Astrocyte of the hippocampus (primary cell): ENCODE measurements at places on chromosomes 3 and 15.

DNA sequence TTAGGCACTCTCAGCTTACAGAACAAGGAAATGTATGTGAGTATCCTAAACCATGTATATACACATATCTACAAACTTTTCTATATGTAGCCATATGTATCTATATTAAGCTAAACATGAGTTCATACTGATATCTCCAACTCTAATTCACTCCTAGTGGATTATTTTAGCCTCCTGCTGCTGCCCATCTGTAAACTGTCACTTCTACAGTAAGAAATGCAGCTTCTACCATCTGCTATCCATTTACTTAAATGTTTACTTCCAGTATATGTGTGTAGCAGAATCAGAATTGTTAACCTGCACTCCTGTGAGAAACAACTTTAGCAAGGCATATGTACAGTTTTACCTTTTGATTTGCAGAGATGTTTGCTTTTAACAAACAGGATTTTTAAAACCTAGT, 478.5 kb upstream of the CBLB start:
- DNase-seq, result no peak

GRCh38 chr3:112531358-112531781, 30.4 kb downstream of the ATG3 start:
- DNase-seq, result peak; percentile 37

DNA sequence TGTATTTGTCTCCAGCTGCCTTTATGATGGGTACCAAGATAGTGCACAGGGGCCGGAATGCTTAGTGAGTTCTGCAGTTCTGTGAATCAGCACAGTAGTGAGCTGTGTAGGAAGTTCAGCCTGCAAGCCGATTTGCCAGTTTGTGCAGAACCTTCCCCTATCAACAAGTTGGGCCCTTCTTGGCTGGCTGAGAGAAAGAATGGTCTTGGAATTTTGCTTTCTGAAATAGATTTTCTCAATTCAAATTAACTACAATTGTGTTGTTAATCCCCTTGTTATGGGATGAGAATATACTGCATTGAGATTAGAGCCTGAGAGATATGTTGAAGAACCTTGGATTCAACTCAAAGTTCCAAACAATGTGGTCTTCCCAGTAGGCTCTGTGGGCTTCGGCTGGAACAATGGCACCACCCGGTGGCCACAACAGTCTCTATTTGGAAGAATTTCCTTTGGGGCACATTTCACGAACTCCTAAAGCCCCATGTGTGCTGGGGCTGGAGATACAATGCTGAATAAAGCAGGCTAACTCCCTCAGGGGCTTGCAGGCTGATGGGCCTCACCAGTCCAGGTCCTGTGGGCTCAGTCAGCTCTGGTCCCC, 59.1 kb downstream of the TRIM42 start:
- peak; percentile 62 for DNase-seq

DNA sequence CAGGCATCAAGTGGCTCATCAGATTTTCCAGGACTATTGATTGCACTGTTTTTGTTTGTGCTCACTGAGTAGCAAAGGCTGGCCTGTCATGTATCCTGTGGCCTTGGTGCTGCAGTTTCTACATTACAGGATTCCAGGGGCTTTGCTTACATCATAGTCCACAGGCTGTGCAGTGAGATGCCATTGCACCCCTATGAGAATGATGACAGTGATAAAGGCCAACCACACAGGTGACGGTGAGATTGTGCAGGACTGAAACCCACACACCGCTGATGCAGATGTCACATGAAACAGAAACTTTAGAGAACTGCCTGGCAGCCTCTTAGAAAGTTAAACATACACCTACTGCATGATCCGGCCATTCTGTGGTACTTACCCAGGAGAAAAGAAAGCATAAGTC, 195.0 kb upstream of the UBE3A start:
- DNase-seq, result no peak

DNA sequence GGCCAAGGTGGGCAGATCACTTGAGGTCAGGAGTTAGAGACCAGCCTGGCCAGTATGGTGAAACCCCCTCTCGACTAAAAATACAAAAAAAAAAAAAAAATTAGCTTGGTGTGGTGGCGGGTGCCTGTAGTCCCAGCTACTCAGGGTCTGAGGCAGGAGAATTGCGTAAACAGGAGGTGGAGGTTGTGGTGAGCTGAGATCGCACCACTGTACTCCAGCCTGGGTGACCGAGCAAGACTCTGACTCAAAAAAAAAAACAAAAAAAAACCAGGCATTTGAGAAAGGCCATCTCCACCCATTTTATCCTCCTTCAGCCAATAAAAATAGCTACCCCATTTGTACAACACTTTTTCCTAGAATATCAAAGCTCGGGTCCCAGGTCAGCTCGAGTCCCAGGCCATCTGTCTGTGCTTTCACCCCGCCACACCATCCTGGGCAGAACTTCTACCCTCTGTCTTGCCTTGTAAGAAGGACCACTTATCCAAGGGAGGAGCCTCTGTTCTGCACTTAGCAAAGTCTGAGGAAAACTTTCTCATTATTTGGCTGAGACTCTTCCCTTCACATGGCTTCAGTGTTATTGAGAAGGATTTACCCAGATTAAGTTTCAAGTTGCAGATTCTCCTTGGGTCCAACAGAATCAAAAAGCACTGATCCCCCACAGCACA, 99.1 kb downstream of the MESD start:
- no peak for DNase-seq

DNA sequence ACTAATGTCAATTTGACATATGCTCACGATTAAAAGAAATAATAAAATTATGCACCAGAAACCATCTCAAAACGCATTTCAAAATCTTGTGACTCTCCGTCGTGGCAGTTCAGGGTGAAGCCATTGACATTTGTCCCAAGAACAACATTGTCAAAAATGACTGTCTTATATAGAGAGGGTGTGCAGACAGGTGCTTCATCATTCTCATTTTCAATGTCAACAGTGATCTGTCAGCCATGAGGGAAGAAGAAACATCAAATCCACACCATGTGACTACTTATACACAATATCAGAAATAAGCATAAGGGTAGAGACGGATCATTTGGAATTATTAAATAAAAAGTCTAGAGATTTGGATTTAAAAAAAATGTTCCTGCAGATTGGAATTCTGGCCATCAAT, 65.1 kb upstream of the C3orf49 start:
- DNase-seq, result no peak

GRCh38 chr3:72487946-72488737, 360.1 kb downstream of the SHQ1 start:
- DNase-seq, result peak; percentile 46

GRCh38 chr3:72996121-72996472, 514 bp upstream of the PPP4R2 start:
- DNase-seq, result no peak

- DNase-seq, result no peak
Observed at GRCh38 chr15:33402600-33402999, 91.8 kb downstream of the RYR3 start.

DNA sequence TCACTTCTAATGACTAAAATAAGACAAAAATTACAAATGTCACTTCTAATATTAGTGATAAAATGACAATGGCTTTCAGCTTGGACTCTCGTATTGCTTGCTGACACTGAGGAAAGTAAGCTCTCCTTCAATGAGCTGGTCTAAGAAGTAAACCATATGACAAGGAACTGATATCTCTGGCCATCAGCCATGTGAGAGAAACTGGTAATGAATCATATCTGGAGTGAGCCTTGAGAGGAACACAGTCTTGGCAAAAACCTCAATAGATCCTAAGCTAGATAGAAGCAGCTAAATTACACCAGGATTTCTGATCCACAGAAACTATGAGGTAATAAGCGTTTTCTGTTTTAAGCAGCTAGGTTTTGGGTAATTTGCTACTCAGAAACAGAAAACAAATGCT, 1575.1 kb downstream of the OTOL1 start:
- no peak for DNase-seq

- no peak for DNase-seq
Observed at GRCh38 chr15:39367596-39367995, 213.3 kb upstream of the THBS1 start.

DNA sequence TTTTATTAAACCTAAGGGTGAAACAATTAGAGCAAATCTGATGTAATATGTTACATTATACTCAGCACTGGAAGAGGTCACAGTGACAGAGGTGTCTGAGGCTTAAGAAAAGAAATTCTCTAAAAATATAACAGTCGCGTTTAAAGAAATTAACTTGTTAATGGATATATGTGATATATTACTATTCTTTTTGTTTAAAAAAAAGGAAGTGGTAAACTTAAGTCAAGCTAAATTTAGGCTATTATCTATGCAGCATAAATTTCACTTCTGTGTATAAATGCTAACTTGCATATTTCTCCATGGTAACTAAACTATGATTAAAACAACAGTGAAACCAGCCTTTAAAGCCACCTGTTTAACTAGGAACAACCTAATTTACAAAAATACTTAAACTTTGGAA, 191.3 kb downstream of the FOXP1 start:
- no peak for DNase-seq

- DNase-seq, result no peak
Observed at GRCh38 chr15:91289324-91289723, 189.3 kb downstream of the SV2B start.

DNA sequence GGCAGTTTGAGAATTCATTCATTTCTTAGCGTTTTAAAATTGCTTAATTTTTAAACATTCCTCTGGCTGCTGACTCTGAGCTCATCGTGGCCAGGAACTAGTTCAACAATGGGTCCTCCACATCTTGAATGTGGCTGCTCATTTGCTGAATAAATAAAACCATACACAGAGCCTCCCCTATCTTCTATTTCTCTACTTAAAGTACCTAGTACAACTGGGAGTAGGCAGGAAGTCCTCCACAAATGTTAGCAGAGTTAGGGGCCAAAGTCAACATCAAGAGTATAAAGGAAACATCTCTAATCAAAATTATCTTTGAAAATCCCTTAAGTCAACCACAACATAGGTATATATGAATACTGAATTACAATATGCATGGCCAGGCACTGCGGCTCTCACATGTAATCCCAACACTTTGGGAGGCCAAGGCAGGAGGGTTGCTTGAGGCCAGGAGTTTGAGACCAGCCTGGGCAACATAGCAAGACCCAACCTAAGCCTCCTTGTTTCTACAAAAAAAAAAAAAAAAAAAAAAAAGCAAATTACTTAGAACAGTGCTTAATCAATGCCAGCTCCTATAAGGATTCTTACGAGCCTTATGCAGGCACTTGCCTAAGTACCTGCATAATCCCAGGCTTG, 57.5 kb upstream of the LMOD3 start:
- DNase-seq, result no peak

GRCh38 chr15:50176869-50177268, 5.1 kb upstream of the SLC27A2 start:
- no peak for DNase-seq

DNA sequence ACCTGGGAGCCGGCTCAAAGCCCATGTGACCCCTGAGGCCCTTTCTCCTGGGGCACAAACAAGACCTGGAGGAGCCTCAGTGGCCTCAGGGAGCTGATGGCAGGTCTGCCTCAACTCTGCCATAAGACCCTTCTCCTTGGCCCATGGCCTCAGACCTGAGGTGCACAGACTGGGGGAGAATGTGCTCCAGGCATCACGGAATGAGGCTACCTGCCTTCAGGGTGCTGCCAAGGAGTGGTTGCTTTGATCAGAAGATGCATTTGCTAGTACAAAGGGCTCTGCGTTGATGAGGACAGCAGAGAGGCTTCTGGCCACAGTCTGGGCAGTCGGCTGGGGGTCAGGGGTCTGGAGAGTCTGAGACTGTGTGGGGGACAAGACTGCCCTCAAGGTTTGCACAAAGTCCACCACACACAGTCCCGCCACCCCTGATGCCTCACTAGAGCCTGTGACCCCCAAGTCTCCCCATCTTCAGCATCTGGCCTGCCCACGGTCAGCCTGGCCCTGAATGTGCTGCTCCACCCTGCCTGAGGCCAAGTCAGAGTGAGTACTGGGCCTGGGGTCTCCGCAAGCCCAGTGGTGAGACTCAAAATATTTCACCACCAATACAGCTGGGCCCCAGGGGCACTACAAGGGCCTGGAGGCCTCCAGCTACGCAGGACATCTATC, 26.6 kb downstream of the ALDH1L1 start:
- DNase-seq, result no peak

- DNase-seq, result peak; percentile 73
Observed at GRCh38 chr3:99929745-99930139, 112.1 kb downstream of the CMSS1 start.

DNA sequence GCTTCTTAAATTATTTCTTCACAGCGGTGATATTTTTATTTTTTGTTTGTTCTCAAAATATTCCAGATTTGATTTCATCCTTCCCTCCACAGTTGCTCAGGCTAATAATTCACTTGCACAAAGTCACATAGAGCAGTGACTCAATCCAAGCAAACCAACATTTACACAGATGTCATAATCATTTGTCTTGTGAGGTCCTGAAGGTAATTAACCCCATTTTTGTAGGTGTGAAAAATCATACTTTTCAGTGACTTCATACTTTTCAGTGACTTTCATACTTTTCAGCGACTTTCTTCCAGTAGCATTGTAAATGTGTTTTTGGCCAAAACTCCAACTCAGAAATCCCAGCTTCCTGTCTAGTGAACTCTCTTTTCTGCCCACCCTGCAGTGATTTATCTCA, 32.1 kb downstream of the CD200 start:
- no peak for DNase-seq

DNA sequence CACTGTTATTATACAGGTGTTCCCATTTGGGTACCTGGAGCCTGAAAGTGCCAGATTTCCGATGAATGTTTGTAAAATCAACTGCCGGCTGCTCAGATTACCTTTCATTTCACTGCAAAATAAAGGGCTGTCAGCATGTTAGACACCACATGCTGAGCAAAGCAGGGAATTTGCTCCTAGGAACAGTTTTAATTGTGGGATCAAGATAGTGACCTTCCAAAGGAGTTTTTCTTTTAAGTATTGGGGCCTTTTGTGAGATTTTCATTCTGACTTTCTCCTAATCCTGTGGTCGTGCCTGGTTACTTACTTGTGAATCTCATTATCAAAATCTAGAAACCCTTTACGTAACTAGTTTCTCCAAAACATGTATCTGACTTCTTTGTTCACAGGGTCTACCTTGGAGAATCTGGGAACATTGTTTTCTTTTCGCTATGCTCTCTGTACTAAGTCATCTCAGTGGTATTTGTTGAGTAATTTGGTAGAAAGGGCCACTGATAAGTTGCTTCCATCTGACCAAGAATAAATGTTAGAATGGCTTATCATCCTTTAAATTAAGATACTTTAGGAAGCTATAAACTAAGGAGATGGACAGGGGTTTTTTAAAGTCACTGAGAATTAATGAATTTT, 40.8 kb upstream of the LRTM1 start:
- peak; percentile 70 for DNase-seq

DNA sequence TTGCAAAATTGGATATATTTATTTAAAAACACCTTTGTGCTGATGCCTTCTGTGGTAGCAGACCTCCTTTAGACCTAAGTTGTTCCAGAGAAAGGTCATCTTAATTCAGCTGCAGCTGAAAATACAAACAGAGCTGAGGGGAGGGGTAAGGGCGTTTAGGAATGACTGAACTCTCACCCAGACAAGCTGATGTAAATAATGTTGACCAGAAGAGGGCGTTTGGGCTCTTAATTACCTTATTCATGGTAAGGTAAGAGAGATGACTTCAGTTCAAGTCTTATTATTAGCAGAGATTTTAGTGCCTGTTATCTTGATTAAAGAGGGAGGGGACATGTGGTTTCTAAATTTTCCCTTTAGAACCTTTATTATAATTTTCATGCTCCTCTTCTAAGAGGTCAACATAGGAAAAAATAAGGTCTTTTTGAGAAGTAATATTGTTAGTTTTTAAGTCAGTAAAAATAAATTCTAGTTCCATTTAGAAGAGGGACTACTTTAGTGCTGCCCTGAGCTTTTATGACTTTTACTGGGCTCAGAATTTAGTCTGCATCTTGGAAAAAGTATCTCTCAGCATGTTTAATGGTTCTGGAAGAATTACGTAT, 46.3 kb downstream of the GPR171 start:
- peak; percentile 64 for DNase-seq

GRCh38 chr3:61535826-61536225, 25.5 kb upstream of the PTPRG start:
- no peak for DNase-seq
